Glomerular endothelial cell (primary cell): ENCODE measurements at places on chromosomes 13 and 19. TPM values are rescaled to one million over a fixed set of nuclear protein-coding genes. Genes with fewer than 3 reads are reported as not detected.

BLOC1S3 gene
- 15.6 and 21.3 TPM in 2 replicates for total RNA-seq

ERICH4 gene
- total RNA-seq = not detected in 2 replicates

NBEA gene
- total RNA-seq = 3.3 and 4.1 TPM in 2 replicates

SPTBN4 gene
- total RNA-seq = 1.4 TPM in 1 of 2 replicates, not detected in the other

SYNGR4 gene
- not detected in 2 replicates for total RNA-seq

LRP3 gene
- total RNA-seq = 30.0 and 36.5 TPM in 2 replicates

MEDAG gene
- total RNA-seq = 1.3 and 2.2 TPM in 2 replicates

AMER2 gene
- under 0.01 TPM in 1 of 2 replicates, not detected in the other for total RNA-seq

TBXA2R gene
- total RNA-seq = 1.9 and 2.7 TPM in 2 replicates
